ENCODE measurements at places on chromosomes 13 and 19. TPM values are rescaled to one million over a fixed set of nuclear protein-coding genes. Genes with fewer than 3 reads are reported as not detected.

The ZNF835 gene
- not detected for total RNA-seq

The PLEKHG2 gene
- 64.1 TPM for total RNA-seq

The ZNF418 gene
- total RNA-seq = 2.3 TPM

The GPR18 gene
- not detected for total RNA-seq

The NCR1 gene
- total RNA-seq = not detected

The BCL3 gene
- 41.5 TPM for total RNA-seq

The ZNF134 gene
- 13.2 TPM for total RNA-seq

The ZNF667 gene
- not detected for total RNA-seq

The CYP4F2 gene
- total RNA-seq = 0.22 TPM

The UCHL3 gene
- total RNA-seq = 19.4 TPM

The HNRNPUL1 gene
- total RNA-seq = 370 TPM

The NLRP7 gene
- not detected for total RNA-seq

GRCh38 chr13:73403355-73404120 lies 344.7 kb downstream of the KLF5 start:
- DNase-seq = no peak
- no peak overlapping the region for H3K4me3 ChIP-seq
- H3K36me3 ChIP-seq = peaks cover 9% of the 10 kb centered on the region
- no peak overlapping the region for H3K27ac ChIP-seq

GRCh38 chr13:112219740-112220139 lies 152.8 kb downstream of the SOX1 start:
- H3K27ac ChIP-seq = no peak overlapping the region
- H3K36me3 ChIP-seq = no peaks in the 10 kb centered on the region
- no peak for DNase-seq
- no peaks in the 10 kb centered on the region for H3K27me3 ChIP-seq
- no peak overlapping the region for H3K4me3 ChIP-seq
- no peaks in the 10 kb centered on the region for H3K4me1 ChIP-seq

DNA sequence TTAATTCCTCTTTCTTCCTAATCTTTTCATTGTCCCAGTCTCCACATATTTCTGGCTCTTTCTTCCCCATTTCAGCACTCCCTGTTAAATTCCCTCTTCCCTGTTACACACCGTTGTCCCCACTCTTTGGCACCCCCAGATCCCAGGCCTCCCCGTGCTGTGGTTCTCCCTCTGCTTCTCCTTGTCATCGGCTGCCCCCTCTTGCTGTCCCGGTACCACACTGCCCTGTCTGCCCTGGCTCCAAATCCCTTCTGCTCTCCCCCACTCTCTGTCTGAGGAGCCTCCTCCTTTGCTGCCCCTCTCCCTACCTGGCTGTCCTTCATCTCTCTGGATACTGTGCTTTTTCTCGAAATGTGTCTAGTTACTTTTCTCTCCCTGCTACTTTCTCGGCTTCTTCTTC lies 983 bp downstream of the ZNF415 start:
- no peaks in the 10 kb centered on the region for H3K36me3 ChIP-seq
- DNase-seq = no peak
- H3K27me3 ChIP-seq = no peaks in the 10 kb centered on the region
- no peak overlapping the region for H3K27ac ChIP-seq

- peak overlapping the region; percentile 50 for H3K4me3 ChIP-seq
- peaks cover 8% of the 10 kb centered on the region for H3K4me1 ChIP-seq
- H3K27me3 ChIP-seq = no peaks in the 10 kb centered on the region
- peak overlapping the region; percentile 93 for H3K27ac ChIP-seq
- no peak for DNase-seq
- H3K36me3 ChIP-seq = peaks cover 94% of the 10 kb centered on the region
Observed at GRCh38 chr19:13834244-13835069, 39.2 kb downstream of the ZSWIM4 start.

DNA sequence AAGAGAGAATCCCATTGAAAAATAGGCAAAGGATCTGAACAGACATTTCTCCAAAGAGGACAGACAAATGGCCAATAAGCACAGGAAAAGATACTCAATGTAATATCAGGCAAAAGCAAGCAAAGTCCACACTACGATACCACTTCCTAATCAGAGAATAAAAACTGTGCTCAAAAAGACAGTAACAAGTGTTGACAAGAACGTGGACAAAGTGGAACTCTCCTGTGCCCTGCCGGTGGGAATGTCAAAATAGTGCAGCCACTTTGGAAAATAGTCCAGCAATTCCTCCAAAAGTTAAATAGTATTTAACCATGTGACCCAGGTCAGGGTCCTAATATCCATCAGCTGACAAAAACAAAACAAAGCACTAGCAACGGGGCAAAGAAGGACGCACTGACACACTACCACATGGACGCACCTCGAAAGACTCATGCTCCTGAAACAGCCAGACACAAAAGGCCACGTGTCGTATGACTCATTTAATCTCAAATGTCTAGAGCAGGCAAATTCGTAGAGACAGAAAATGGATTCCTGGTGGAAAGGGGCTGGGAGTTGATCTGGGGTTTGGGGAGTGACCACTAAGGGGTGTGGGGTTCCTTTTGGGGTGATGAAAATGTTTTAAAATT lies 5.2 kb downstream of the MIER2 start:
- H3K4me3 ChIP-seq = no peak overlapping the region
- H3K27me3 ChIP-seq = no peaks in the 10 kb centered on the region
- no peak overlapping the region for H3K27ac ChIP-seq
- H3K4me1 ChIP-seq = peaks cover 14% of the 10 kb centered on the region
- H3K36me3 ChIP-seq = peaks cover 42% of the 10 kb centered on the region

GRCh38 chr19:38729653-38730469 lies 14.4 kb downstream of the CAPN12 start:
- peak; percentile 92 for DNase-seq
- H3K36me3 ChIP-seq = peaks cover 100% of the 10 kb centered on the region
- no peaks in the 10 kb centered on the region for H3K27me3 ChIP-seq
- H3K4me3 ChIP-seq = no peak overlapping the region
- peak overlapping the region; percentile 64 for H3K27ac ChIP-seq

DNA sequence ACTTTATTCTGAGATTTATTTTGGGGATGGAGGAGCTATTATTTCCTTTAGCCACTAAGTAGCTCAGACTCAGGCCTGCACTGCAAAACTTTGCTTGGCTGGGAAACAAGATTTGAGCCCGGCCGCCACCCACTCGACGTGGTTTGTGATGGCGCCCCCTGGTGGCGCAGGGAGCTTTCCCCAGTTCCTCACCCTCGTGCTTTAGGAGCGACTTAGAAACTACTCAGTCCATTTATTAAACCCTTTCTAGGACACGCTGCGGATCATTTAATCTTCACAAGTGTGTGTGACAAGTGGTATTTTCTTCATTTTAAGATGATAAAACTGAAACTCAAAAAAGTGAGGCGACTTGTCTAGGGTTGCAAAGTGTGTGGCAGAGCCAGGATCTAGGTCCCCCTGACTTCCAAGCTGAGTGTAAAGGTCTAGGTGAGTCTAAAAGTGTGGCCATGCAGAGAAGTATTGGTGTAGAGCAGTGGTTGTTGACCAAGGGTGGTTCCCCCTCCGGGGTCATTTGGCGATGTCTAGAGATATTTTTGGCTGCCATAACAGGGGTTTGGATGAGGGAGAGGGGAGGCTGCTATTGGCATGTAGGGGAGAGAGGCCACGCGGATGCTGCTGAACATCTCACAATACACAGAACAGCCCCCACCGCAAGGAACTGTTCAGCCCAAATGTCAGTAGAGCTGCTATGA lies 2.2 kb downstream of the CXCL17 start:
- peaks cover 7% of the 10 kb centered on the region for H3K36me3 ChIP-seq
- H3K27me3 ChIP-seq = no peaks in the 10 kb centered on the region
- H3K4me3 ChIP-seq = peak overlapping the region; percentile 17
- peak; percentile 92 for DNase-seq
- peak overlapping the region; percentile 37 for H3K27ac ChIP-seq

- no peak for DNase-seq
- no peak overlapping the region for H3K27ac ChIP-seq
- peaks cover 15% of the 10 kb centered on the region for H3K27me3 ChIP-seq
- no peak overlapping the region for H3K4me3 ChIP-seq
- no peaks in the 10 kb centered on the region for H3K4me1 ChIP-seq
- H3K36me3 ChIP-seq = no peaks in the 10 kb centered on the region
Observed at GRCh38 chr13:101049166-101049850, 367.0 kb downstream of the NALCN start.

GRCh38 chr13:40517486-40518480 lies 148.7 kb downstream of the FOXO1 start:
- no peak overlapping the region for H3K4me3 ChIP-seq
- no peaks in the 10 kb centered on the region for H3K27me3 ChIP-seq
- no peaks in the 10 kb centered on the region for H3K36me3 ChIP-seq

- H3K4me3 ChIP-seq = no peak overlapping the region
- H3K36me3 ChIP-seq = peaks cover 5% of the 10 kb centered on the region
- peaks cover 8% of the 10 kb centered on the region for H3K4me1 ChIP-seq
- H3K27ac ChIP-seq = no peak overlapping the region
- DNase-seq = no peak
- no peaks in the 10 kb centered on the region for H3K27me3 ChIP-seq
Observed at GRCh38 chr19:39097299-39097698, 13.1 kb downstream of the ACP7 start.

DNA sequence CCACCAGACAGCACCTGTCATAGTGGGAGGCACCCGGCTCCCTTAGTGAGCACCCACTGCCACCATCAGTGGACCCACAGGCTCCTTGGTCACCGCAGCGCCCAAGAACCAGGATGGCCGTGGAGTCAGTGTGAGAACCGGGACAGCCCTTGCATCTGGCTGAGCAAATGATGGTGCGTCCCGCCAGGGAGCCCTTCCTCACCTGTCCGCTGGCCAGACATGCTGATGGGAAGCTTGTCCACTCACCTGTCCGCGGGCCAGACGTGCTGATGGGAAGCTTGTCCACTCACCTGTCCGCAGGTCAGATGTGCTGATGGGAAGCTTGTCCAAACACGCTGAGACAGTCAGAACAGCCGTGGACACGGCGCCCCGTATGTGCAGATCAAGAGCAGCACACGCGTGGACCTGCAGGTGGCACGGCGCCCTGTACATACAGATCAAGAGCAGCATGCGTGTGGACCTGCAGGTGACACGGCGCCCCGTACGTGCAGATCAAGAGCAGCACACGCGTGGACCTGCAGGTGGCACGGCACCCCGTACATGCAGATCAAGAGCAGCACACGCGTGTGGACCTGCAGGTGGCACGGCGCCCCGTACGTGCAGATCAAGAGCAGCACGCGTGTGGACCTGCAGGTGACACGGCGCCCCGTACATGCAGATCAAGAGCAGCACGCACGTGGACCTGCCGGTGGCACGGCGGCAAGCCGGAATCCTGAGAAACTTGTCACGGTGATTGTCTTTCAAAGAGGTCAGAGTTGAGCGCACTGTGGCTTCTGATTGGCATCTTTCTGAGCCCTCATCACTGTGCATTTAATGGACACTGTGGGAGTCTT lies 40.7 kb upstream of the DCUN1D2 start:
- H3K36me3 ChIP-seq = peaks cover 5% of the 10 kb centered on the region
- H3K27me3 ChIP-seq = no peaks in the 10 kb centered on the region
- H3K27ac ChIP-seq = no peak overlapping the region
- H3K4me1 ChIP-seq = no peaks in the 10 kb centered on the region
- no peak overlapping the region for H3K4me3 ChIP-seq

DNA sequence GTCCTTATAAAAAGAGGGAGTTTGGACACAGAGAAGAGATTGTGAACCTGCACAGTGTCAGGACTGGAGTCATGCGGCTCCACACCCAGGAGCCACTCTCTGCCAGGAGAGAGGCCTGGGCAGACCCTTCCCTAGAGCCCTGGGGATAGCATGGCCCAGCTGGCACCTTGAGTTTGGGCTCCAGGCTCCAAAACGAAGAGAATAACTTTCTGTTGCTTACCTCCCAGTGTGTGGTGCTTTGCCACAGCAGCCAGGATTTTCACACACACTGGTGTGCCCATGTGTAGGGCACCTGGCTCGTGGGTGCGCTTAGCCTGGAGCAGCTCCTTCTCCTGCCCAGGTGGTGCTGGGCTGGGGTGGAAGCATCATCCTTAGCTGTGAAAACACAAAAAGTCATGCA lies 344.3 kb downstream of the TEX29 start:
- no peaks in the 10 kb centered on the region for H3K4me1 ChIP-seq
- no peak overlapping the region for H3K27ac ChIP-seq
- H3K36me3 ChIP-seq = no peaks in the 10 kb centered on the region

DNA sequence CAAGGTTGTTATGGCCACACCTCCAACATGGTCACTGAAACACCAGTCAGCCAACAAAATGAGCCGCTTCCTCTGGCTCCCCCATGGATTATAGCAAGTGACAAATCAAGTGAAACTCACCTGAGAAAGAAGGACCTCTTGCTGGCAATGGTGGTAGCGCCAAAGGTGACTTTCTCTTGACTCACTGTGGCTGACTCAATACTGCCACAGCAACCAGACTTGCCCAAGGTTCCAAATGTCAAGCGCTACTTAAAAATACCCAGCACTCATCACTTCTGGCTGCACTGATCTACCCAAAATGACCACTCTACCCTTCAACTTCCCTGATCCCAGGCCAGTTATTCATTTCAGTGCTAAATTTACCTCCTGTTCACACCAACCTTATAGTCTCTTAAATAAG lies 495.5 kb downstream of the FOXO1 start:
- DNase-seq = no peak
- H3K4me1 ChIP-seq = peaks cover 3% of the 10 kb centered on the region
- H3K27me3 ChIP-seq = no peaks in the 10 kb centered on the region
- no peaks in the 10 kb centered on the region for H3K36me3 ChIP-seq

GRCh38 chr13:78786459-78786858 lies 127.5 kb upstream of the OBI1 start:
- no peak for DNase-seq
- no peaks in the 10 kb centered on the region for H3K36me3 ChIP-seq
- no peaks in the 10 kb centered on the region for H3K4me1 ChIP-seq
- no peaks in the 10 kb centered on the region for H3K27me3 ChIP-seq
- H3K4me3 ChIP-seq = no peak overlapping the region

GRCh38 chr19:47435196-47435595 lies 15.9 kb upstream of the MEIS3 start:
- no peak overlapping the region for H3K4me3 ChIP-seq
- peaks cover 12% of the 10 kb centered on the region for H3K4me1 ChIP-seq
- H3K36me3 ChIP-seq = no peaks in the 10 kb centered on the region
- no peak for DNase-seq

GRCh38 chr19:4803736-4804695 lies 12.5 kb downstream of the FEM1A start:
- H3K4me1 ChIP-seq = no peaks in the 10 kb centered on the region
- H3K27me3 ChIP-seq = no peaks in the 10 kb centered on the region
- H3K27ac ChIP-seq = no peak overlapping the region
- peak; percentile 77 for DNase-seq

DNA sequence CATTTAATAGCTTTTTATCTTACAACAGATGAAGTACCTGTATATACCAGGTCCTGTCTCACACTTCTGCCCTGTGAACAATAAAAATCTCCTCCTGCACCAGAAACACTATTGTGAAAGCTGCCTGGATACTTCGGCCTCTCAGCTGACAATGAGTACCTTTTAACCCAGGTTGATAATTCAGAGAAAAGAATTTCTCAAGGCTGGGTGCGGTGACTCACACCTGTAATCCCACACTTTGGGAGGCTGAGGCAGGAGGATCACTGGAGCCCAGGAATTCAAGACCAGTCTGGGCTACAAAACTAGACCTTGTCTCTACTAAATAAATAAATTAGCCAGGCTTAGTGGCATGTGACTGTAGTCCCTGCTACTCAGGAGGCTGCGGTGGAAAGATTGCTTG lies 65.3 kb upstream of the TM9SF2 start:
- H3K4me3 ChIP-seq = no peak overlapping the region
- no peak overlapping the region for H3K27ac ChIP-seq
- no peaks in the 10 kb centered on the region for H3K36me3 ChIP-seq
- H3K27me3 ChIP-seq = peaks cover 12% of the 10 kb centered on the region
- H3K4me1 ChIP-seq = peaks cover 10% of the 10 kb centered on the region

- H3K27me3 ChIP-seq = peaks cover 56% of the 10 kb centered on the region
- H3K4me3 ChIP-seq = no peak overlapping the region
- no peak overlapping the region for H3K27ac ChIP-seq
Observed at GRCh38 chr19:34818270-34818669, 45.3 kb upstream of the ZNF599 start.

Measured in Calu3 (cell line).